ENCODE measurements at places on chromosomes 6 and 20. TPM values are rescaled to one million over a fixed set of nuclear protein-coding genes. Genes with fewer than 3 reads are reported as not detected.

DNA sequence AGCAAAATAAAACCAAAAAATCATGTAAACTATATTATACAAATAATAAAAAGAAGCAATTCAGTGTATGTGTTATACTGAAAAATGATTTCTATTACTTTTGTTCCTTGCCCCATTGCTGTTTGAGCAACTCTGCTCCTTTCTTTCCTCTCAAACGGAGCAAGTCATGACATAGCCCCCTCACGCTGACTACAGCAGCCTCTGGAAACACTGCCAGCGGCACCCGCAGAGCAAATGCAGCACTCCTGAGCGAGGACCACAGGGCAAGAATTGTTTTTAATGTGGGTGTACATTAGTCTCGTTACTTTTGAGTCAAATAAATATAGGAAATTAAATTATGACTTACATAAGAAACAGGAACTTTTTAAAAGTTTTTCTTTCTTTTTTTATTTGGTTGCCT, 350.1 kb upstream of the HSF2 start:
- DNase-seq = peak; percentile 7

DNA sequence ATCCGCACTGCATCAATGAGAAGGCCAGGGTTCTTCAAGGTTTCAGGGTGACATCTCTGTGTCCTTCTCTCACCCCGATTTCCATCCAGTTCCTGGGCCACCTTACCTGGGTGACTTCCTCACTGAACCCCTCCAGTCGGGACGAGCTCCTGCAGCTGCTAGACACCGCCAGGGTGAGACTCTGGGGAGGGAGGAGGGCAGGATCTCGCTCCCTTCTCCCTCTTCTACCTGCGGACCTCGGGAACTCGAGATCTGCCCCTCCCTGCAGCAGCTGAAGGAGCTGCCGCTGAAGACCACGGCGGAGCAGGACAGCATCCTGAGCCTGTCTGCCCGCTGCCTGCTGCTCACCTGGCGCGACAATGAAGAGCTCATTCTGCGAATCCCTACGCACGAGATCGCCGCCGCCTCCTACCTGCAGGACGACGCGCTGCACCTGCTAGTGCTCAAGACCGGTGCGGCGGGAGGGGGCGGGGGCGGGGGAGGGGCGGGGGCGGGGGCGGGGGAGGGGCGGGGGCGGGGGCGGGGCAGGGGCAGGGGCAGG, 7.5 kb downstream of the CCM2L start:
- DNase-seq = no peak

DNA sequence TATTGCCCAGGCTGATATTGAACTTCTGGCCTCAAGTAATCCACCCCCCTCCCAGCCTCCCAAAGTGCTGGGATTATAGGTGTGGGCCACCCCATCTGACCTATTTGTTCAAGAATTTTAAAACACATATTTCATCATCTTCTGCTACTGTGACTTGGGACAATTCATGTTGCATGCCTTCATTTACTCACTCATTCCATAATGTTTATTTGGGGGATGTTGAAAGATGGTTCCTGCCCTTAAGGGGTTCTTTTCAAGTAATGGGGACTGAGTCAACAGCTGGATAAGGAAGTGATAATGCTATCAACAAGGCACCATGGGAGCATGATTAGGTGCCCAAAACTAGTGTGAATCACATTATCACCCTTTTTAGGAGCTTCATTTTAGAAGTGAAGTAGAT, 62.0 kb downstream of the CRYBG1 start:
- no peak for DNase-seq

DNA sequence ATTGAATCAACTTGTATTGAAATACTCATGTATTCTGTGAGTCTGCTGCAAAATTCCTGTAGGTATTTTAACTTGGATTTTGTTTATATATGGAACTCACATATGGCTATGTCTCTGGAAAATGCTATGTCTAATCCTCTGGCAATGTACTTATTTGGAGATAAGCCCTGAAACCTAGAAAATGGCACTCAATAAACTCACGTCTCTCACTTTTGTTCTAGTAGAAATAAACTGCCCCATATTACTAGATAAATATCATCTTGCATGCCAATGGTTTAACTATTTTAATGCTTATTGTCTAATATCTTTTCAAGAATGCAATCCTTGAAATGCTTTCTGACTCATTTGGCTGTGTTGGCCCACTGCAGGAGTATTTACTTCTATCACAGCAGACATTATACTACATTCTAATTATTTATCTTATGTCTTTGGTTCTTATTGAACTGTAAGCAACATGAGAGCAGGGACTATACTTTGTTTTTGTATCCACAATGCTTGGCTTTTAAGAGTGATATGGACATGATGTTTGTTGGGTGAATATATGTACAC, 292.2 kb upstream of the RSPO3 start:
- no peak for DNase-seq

DNA sequence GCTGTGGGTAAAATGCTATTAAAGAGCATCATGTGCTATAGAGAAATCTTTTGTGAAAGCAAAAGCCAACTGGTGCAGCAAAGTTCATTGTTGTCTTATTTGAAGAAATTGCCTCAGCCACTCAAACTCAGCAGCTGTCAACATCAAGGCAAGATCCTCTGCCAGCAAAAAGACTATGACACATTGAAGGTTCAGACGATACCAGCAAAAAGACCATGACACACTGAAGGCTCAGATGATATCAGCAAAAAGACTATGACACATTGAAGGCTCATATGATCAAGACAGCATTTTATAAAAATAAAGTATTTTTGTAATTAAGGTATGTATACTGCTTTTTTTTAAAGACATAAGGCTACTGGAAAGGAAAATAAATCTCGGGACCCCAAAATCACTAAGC, 118.4 kb upstream of the RUNX2 start:
- DNase-seq = no peak

- peak; percentile 98 for DNase-seq
These were observed 221.3 kb downstream of the GRIK2 start for GRCh38 chr6:101614774-101615173.

- peak; percentile 87 for DNase-seq
These were observed 111.2 kb downstream of the SCML4 start for GRCh38 chr6:107712665-107713551.

DNA sequence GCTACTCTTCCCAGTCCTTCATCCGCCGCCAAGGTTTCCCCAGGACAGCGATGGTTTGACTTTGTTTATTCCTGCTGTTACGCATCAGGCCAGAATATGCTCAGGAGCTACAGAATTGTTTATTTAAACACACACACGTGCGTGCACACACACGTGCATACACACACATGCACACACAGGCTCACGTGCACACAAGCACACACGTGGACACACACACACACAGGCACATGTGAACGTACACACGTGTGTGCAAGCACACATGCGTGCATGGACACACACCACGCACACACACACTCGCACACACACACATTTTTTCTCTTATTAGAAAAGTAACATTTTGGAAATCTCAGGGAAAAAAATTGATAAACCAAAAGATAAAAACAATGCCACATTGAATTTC, 64.6 kb upstream of the UST start:
- DNase-seq = no peak

CAP2 gene
- total RNA-seq = 21.3 TPM

ARFGEF3 gene
- total RNA-seq = 0.82 TPM

TSPYL4 gene
- total RNA-seq = 7.4 TPM

DNA sequence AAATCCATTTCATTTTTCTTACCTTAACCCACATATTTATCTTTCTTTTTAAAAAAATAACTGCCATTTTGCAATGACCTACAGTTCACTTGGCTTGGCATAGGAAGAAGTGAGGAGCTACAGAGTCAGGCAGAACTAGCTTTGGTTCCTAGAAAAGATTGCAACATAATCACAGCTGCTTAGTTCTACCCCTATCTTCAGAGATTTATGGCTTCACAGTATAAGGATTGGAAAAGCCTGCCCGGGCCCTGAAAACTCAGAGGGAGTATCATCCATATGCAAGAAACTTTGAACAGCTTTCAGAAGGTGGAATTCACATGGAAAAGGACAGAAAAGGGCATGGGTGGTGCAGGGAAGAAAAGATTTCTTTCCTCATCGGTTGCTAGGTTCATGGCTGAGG, 774.3 kb upstream of the CHD6 start:
- DNase-seq = no peak

HLA-DOA gene
- total RNA-seq = 0.16 TPM

- DNase-seq = no peak
These were observed 61.0 kb upstream of the PHACTR2 start for GRCh38 chr6:143616741-143617140.

DNA sequence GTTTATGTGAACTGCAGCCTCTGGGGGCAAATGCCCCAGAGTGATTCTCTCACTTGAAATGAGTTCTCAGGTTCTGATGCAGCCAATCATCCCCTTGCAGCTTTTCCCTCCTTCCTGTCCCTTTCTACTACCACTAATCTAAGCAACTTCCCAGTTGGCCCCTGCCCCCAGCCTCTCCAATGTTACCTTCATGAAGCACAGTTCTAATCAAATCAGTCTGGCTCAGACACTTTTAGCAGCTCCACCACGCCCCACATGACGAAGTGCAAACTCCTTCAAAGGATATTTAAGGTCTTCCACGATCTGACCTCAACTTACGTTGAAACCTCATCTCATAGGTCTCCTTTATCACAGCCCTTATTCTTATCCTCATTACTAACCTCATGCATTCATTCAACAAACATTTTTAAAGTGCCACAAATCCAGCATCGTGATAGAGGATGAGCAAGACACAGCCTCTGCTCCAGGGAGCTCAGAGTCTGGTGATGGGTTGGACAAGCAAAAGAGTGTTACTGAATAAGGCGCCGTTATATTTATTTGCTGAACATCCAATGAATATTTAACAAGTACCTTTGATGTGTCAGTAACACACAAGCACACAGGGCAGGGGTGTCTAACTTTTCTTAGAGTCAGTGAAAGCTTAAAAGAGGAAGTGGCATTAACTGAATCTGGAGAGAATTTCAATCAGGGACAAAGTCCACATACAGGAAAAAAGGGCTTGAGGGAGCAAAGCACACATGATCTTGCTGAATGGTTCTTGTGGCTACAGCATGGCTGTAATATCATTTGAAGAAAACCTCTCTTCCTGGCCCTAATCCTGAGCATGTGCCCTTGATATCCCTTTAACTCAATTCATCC, 20.4 kb upstream of the DTNBP1 start:
- DNase-seq = peak; percentile 63

All from SK-MEL-5 (cell line).